ENCODE measurements at places on chromosomes 2 and 18.
A peak's percentile ranks its signal among the peaks of the same experiment; 100 is the strongest.

- peak; percentile 86 for DNase-seq
These were observed 48.5 kb downstream of the SERPINB7 start for GRCh38 chr18:63823516-63824219.

GRCh38 chr2:107808959-107809358 lies 17.7 kb upstream of the RGPD4 start:
- DNase-seq: no peak

DNA sequence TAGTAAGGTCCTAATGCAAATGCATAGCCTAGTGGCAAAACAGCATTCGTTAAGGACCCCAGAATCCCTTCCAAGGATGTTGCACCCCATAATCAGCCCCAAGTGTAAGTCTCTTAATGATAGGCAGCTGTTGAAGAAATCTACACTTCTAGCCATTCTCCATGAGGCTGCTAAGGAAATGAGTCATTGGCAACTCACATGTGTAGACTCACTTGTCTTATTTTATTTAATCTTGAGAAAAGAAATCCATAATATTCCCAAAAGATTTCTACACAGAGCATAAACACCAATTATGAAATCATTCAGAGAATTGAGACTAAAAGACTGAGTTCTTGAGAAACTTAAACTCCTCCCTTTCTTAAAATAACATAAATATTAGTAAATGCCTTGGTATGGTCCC lies 52.4 kb downstream of the AKAIN1 start:
- no peak for DNase-seq

GRCh38 chr2:232129483-232129882 lies 168.0 kb downstream of the DIS3L2 start:
- DNase-seq: no peak

GRCh38 chr2:44126106-44126797 lies 42.4 kb upstream of the PPM1B start:
- DNase-seq: no peak

GRCh38 chr2:203469546-203469945 lies 65.6 kb downstream of the RAPH1 start:
- no peak for DNase-seq

DNA sequence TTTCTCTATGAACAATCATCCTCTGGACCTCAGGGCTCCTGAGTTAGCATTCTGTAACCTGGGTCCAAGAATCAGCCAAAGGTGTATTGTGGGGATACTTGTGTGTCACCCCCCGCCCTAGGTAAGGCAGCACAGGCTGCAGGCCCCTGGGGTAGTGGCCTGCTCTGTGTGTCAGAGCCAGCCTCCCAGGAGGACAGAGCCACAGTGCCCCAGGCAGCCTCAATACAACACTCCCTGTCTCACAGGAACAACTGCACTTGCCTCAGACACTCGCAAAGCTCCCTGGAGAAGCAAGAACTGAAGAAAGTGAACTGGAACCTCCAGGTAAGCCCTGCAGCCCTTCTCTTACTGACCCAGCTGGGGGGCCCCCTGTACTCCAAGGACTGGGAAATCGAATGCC lies 121.3 kb upstream of the PPP1CB start:
- DNase-seq: no peak

DNA sequence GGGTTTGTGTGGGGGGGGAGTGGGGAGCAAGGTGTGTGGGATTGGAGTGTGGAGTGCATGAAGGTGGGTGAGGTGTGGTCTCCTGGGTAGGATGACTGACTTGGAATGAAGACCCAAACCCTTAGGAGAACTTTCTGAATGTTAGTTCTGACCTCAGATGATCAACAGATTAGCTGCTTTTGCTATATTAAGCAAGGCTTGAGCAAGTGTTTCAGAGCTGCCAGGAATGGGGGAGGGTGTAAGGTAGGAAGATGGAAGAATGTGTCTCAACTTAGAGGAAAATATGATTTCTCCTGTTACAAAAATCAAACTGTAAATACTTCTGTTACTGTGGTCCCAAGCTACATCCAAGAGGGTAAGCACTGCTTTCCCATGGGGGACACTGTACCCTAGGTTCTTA lies 273.6 kb downstream of the TGIF1 start:
- no peak for DNase-seq

- no peak for DNase-seq
These were observed 5.7 kb upstream of the C2orf80 start for GRCh38 chr2:208195531-208195930.

- DNase-seq: no peak
These were observed 1085.3 kb upstream of the CNTNAP5 start for GRCh38 chr2:122939796-122940195.

DNA sequence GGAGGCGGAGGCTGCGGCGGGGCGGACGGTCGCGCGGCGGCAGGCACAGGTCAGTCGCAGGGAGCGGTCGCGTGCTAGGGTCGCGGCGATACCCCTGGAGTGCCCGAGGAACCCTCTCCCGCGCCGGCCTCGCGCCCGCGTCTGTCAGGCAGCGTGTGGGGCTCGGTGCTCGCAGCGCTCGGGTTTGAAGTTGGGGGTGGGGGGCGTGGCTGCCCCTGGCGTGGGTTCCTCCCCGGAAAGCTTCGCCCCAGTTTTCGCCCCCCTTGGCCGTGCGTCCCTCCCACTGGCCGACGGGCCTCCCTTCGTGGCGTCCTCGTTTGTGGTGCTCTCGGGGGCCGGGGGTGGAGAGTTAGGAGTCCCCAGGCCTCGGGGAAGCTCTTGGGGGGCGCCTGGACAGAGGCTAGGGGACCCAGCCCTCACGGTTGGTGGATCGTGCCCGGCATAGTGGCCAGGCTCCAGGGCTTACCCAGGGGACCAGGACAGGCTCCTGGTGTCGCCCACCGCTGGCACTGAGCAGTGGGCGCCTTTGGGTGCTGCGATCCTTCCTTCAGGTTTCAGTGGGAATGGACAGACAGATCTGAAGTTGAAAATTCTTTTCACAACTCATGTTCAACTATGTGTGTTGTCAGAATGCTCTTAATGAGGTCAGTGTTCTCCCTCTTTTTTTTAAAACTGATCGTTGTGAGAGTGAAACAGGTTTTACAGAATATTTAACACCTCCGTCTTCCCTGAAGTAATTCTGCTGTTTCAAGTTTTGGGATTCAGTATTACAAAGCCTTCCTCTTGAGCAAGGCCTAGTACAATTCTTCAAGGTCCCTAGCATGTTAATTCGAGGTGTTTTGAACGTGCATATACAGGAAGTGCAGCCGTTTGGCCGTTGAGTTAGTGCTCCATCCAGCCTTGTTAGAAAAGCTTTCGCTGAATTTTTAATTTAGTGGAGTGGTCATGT lies 604 bp downstream of the RALBP1 start:
- DNase-seq: peak; percentile 19

- no peak for DNase-seq
These were observed 151.9 kb upstream of the RND3 start for GRCh38 chr2:150639383-150639782.

- DNase-seq: peak; percentile 87
These were observed 80.8 kb upstream of the LCLAT1 start for GRCh38 chr2:30366199-30366691.

- DNase-seq: no peak
These were observed 69.9 kb downstream of the CYP26B1 start for GRCh38 chr2:72077702-72078169.

DNA sequence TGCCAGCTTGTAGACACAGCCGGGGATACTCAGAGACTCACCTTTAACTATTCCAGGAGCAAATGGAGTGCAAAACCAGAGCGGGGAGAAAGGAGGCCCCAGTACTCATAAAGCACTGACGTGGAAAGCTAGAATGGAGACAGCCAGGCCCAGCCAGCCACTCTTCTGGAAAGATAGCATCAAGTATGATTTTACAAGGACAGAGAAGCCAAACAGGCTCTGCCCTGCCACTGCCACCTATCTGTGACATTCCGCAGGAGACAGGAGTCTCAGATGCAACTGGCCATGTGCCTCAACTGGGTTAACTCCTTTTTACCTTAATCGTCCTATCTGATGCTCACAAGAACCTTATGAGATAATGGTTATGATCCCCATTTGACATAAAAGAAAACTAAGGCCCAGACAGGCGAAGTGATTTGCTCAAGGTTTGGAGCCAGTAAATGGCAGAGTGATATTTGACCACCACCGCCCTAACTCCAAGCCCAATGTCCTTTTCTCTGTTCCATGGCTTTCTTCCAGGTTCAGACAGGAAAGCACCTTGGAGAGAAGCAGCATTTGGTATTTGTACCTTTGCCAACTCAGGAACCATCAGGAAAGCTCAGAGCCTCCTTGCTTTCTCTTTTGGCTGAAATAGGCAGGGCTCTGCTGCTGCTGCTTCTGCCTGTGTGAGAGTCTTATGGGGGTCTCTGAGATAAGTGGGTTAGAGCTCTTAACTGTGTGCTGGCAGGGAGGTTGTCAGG lies 15.6 kb downstream of the KIF3C start:
- DNase-seq: no peak

DNA sequence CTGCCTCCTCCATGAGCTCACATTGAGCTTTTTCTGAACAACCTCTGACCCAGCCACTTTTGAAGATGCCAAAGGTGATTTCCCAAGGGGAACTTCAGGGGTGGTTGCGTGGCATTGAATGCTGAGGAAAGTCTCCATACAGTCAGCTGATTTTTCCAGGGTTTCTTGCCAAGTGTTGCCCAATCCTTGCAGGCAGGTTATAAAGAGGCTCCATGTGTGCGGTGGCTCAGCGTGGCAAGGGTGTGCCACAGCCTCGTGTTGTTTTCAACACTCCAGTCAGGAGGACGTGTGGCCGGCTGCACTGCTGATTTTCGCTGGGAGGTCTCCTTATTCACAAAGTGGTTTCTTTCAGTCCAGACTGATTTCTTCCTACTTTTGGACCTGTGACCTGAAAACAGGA lies 81.4 kb upstream of the GATA6 start:
- no peak for DNase-seq

- DNase-seq: no peak
These were observed 135.4 kb downstream of the TMEM17 start for GRCh38 chr2:62370321-62371250.

DNA sequence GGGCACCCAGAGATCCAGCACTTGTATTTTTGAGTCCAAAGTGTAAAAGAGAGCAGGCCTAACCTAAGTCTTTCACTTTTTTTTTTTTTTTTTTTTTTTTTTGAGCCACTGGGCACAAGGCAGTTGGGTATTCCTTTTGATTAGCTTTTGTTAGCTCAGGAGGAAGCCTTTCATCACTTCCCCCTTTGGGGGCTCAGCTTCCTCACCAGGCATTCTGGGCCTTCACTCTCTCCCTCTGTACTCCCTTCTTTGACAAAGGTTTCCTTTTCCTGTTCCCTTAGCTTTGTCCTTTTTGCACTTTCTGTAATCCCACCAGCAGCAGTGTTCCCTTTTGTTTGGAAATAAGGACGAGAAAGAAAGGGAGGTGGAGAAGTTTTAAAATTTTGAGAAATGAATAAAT lies 88.2 kb downstream of the PKP4 start:
- no peak for DNase-seq

- DNase-seq: no peak
These were observed 310.3 kb upstream of the HS6ST1 start for GRCh38 chr2:128628996-128629395.

- no peak for DNase-seq
These were observed 227.8 kb downstream of the TMEM163 start for GRCh38 chr2:134491022-134491421.

Measured in fibroblast of skin of back (primary cell).